Muscle of arm (tissue), 14 donors: ENCODE measurements at places on chromosomes 4 and X.

DNA sequence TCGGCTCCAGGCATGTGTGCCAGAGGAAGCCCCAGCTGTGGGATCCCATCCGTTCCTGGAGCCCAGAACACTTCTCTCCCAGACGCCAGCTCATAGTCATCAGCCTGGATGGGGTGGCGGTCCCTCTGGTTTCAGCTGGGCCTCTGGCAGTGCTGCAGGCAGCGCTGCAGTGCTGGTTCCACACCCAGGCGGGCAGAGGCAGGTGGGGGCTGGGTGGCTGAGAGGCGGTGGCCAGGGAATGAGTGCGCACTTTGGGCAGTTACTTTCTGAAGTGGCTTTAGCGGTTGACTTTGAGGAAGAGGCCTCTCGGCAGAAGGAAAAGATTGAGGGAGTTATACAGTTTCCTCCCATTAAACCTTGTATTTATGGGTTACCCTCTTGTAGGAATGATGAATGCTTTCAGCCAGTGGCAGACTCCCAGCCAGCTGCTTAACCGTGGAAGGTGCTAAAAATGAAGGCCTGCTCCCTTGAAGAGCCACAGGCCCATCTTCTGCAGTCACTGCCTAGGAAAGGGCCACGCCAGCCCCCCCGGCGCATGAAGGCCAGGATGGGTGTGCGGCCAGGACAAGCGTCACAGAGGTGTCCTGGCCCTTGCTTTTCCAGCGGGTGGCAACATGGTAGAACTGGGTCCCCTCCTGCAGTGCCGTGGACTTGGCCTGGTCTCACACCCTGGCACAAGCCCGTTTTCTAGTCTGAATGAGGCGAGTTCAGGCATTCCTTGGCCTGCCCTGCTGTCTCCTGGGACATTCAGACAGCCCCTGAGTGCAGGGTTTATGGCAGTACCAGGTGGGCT lies 9.9 kb downstream of the TADA2B start:
- DNase-seq = peak; percentile 9

GRCh38 chr4:7206385-7206784 lies 14.0 kb downstream of the SORCS2 start:
- peak; percentile 29 for DNase-seq

- no peak for DNase-seq
These were observed 81.3 kb downstream of the ARHGAP24 start for GRCh38 chr4:85556283-85556682.

GRCh38 chr4:2685541-2685940 lies 70.6 kb downstream of the TNIP2 start:
- DNase-seq = no peak

- no peak for DNase-seq
These were observed 40.5 kb upstream of the PRKG2 start for GRCh38 chr4:81255524-81255923.

DNA sequence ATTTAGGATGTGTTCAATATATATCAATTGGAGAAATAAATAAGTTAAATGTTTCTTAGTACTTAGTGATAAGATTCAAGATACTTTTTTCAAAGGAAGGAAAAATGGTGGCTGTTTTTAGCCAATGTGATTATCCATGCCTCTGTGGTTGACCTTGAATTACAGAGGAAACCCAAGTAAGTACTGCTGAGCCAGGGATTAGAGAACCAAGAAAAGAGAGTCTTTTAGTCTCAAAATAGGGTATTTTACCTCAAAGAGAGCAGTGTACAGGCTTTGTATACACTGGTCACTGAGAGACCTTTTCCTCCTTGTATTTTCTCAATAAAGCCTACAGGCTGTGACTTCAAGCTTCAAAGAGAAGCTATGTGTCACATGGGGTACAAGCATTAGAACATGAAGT lies 1075.3 kb downstream of the ADGRL3 start:
- DNase-seq = no peak

DNA sequence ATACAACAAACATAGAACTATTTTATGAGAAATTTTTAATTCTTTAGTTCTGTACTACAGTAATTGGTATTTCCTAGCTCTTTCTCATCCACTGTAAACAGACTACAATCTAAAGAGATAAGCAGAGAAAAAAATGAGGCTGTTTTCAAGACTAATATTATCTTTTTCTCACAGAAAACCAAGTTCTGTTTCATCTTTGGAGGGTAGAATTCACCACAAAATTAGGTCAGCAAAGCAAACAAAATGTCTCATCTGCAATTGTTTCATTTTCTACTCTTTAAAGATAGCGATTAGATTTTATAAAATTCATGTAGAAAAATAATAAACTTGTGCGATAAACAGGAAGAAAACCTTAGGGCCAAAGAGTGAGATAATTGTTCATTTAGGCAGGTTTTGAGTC lies 10.8 kb downstream of the APOO start:
- DNase-seq = no peak

DNA sequence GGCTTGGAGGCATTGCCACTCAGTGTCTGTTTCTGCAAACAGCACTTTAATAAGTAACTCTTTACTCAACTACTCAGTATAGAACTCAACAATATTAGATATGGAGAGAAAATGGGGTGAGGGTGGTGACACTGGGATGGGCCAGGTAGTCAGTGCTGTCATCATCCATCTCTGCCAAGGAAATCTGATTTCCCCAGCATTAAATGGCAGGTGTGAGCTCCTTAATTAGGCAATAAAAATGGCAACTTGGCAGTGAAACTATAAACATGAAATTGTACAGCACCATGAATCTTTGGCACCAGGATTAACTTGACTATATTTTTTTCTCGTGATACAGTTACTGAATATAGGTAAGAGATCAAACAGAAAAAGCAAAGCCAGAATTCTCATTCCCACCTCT lies 146.2 kb downstream of the GLRA2 start:
- no peak for DNase-seq
